ENCODE measurements at places on chromosomes 4 and X. TPM values are rescaled to one million over a fixed set of nuclear protein-coding genes. Genes with fewer than 3 reads are reported as not detected.

DNA sequence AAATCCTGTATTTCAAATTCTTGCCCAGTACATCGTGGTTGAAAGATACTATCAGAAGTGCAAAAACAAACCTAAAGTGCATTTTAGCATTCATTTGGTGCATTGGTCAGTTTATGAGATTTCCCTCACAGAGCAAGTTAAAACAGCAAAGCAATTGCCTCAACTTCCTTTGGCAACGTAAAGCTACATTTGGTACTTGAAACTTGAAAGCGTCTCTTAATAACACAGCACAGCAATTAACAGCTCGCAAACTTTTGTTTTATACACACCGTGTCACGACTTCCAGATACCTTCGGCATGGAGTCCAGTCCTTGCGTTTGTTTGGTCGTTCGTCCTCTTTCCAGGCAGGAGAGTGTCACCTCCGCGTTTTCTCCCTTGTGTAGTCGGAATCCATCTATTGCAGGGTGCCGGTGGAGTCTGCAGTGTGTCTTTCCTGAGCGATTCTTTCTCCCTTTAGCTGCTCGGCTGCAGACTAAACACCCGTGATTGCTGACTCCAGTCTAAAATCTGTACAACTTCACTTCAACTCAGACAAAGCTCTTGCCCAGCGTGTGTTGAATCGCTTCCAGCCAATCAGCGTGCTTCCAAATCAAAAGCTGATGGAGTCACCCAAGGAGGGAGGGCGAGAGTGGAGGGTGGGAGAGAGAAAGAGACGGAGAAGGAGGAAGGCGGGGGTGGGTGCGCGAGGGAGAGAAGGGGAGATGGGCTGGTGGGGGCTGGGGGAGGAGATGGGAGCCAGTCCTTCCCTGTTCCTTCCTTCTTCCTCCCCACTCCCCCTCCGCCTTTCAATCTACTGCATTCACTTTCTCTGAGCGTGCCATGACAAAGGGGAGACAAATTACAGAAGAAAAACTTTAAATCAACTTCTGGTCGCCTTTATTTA, at the start of gene PCDH18:
Gene PCDH18 (minus strand): TSS at position 509 of the 883 bp plus-strand sequence. CDS start 406 bp downstream, at position 103.
- DNase-seq, result peak; percentile 55

GRCh38 chrX:37912777-37913176, 65.4 kb upstream of the DYNLT3 start:
- no peak for DNase-seq

DNA sequence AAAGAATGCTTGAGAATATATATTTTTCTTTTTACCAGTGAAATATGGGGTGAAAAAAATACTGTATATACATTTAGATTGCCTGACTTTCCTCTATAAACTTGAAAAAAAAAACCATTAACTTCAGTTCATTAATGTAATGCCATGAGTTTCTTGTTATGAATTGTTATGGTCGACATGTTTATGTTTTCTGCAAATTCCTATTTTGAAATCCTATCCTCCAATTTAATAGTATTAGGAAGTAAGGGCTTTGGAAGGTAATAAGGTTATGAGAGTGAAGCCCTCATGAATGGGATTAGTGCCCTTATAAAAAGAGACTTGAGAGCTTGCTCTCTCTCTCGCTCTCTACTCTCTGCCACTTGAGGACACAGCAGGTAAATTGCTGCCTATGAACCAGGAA, 211.4 kb downstream of the LDB2 start:
- no peak for DNase-seq

TREX2 gene
- 5.5 TPM for total RNA-seq

DNA sequence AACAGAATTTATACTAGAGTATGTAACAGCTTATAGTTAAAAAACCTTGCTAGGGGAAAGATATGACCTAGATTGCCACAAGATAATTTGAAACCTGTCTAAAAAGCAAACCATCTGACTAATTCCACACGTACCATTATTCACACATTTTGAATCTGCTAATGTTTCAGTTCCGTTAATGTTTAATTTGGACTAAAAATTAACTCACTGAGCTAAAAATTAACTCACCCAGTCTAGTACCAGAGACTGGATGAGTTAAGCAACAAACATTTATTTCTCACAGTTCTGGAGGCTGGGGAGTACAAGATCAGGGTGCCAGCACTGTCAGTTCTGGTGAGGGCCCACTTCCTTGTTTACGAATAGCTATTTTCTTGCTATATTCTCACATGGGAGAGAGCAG, 231.5 kb upstream of the DIAPH2 start:
- no peak for DNase-seq

GRCh38 chr4:53484911-53485657, 106.2 kb downstream of the LNX1 start:
- no peak for DNase-seq

GRCh38 chr4:150079081-150079581, 886 bp downstream of the DCLK2 start:
- DNase-seq, result no peak

- peak; percentile 89 for DNase-seq
Measured at GRCh38 chrX:16160729-16161128, 6.6 kb upstream of the MAGEB17 start.

UGT2B7 gene
- 0.26 TPM for total RNA-seq

DNA sequence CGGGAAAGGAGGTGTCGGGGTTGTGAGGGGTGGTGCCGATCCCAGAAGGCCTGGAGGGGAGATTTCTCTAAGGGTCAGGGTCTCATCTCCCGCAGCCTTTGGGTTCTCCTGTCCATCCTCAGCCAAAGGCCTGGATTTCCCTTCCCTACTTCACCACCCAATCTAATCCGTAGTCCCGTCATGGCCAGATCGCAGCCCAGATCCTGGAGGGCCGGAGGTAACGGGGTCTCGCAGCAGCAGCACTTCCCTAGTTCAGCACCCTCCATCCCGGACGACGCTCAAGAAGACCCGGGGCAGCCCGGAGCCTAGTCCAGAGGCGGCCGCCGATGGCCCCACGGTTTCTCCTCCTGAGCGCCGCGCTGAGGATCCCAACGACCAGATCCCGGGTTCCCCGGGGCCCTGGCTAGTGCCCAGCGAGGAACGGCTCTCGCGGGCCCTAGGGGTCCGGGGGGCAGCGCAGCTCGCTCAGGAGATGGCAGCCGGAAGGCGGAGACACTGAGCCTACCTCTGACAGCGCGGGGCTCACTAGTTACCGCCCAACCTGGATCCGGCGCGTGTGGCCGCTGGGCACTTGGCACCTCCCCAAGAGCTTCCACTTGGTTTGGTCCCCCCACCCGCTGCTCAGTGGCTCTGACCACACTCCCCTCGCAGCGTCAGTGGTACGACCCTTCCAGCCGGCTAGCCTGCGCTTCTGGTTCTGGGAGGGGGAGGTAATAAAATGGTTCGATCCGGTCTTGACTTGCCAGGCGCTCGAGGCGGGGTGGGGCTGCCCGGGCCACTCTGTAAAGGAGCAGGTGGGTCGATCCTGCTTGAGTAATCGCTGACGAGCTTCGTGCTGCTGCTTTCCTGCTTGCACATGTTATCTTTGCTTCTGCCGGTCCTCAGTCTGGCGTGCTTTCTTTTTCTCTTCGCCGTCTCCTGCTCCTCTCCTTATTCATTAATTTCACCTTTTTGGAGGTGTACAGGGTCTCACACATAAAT, 3.6 kb downstream of the MAGIX start:
- DNase-seq, result peak; percentile 83

GRCh38 chr4:151641983-151642382, 118.8 kb downstream of the GATB start:
- DNase-seq, result no peak

- peak; percentile 41 for DNase-seq
Measured at GRCh38 chr4:130336585-130337217, 1240.7 kb downstream of the C4orf33 start.

PPP4R3C gene
- not detected for total RNA-seq

DNA sequence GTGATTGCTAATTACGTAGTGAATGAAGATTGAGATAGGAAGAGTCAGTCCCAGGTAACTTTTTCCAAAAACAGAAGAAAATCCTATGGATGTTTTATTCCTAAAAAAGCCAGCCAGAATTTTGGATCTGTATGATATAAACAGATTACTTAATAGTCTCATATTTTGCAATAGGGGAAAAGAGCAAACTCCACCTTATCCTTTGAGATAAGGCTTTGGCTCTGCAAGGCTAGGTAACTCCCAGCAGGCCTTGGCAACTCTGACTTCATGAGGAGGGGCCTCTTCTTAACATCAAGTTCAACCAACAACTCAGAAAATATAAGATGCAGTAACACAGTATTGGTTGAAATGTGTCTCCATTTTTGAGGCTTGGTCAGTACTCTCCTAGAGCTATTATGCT, 98.7 kb upstream of the SLC4A4 start:
- no peak for DNase-seq

DNA sequence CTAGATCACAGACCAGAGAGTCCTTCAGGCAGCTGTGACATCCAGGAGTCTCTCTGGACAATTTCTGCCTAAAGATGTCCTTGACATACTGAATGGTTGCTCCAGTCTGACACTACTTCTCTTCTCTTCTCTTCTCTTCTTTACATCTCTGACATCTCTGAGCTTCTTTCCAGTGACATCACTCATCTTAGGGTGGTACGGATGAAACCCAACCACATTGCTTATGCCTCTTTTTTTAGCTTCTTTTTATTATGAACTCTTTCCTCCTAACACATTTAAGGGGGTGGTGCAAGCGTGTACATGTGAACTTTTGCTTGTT, 39.4 kb upstream of the IRF2 start:
- DNase-seq, result no peak

ADH1C gene
- not detected for total RNA-seq

DMRTC1 gene
- total RNA-seq, result not detected

PABPC5 gene
- not detected for total RNA-seq

GRCh38 chrX:106955004-106955772, 35.0 kb downstream of the CLDN2 start:
- peak; percentile 12 for DNase-seq

MAGEA6 gene
- total RNA-seq, result not detected

DNA sequence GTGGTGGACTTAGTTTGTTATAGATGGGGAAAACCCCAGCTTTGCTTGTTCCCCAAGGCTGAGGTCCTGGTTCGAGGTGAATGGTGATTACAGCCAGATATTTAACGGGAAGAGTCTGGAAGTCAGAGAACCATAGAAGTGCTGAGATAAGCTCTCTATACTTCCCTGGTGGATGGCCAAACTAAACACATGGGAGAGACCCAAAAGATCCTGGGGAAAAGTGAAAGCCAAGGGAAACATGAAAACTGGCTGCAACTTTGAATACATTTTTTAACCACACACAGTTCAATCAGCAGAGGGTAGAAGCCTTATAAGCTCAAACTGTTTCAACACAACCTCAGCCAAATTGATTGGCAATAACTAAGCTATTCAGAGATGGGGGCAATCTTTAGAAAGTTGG, 29.3 kb upstream of the SRPX start:
- no peak for DNase-seq

WDR17 gene
- total RNA-seq, result 0.13 TPM

DNA sequence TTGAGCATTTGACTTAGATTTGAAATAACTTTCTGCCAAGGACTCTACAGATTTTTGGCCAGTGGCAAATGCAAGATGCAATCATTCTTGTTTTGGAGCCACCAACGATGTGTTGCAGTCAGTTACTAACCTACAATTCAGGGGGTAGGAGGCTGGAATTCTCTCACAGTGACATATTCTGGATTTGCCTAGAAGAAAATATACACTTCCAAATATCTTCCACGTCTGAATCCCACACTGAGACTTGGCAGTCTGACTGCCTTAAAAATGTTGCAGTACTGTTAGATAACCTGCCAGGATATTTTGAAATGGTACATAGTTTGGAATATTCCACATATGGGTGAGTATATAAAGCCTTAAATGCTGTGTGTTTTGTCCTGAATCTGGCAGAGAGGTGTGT, 27.6 kb upstream of the AGTR2 start:
- DNase-seq, result no peak

DNA sequence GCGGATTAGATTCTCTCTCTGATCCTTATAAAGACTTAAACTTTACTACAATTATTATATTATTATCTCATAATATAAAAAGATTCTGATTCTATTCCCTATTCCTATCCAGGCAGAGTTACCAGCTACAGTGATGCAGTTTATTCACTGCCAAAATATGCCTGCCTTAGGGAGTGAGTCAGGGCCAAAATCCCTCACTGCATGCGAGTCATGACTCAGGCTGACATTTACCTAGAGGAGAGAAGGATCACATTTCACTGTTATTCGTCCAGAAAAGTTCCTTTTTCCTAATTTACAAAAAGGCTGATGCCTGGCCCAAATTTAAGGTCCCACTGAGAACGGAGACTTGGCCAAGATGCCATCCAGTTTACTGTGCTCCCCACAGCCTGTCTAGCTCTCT, 168.5 kb upstream of the LDB2 start:
- peak; percentile 85 for DNase-seq

DNA sequence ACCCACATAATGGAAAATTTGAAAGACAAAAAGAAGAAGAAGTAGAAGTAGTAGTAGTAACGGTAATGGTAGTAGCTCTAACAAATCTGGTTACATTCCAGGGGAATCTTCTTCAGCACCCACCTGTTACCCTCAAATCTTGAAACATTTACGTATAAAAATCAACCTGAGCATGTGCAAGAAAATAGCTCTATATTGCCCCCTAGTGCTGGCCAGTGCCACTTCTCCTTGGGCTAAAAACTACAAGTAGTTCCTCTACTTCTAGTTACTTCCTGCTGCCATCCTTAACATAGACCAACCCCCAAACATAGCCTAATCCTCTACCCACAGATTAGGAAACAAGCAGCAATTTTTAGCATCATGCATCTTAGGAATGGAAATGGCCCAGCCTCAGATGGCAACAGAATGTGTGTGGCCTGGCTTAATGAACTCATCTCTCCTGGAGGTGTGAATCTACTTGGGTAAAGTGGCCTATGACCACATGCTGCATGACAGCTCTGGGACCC, 3.1 kb downstream of the PDGFC start:
- DNase-seq, result peak; percentile 79

GRCh38 chr4:149441338-149441737, 374.3 kb downstream of the IQCM start:
- DNase-seq, result peak; percentile 61

GRCh38 chr4:4496592-4497372, 45.1 kb downstream of the STX18 start:
- DNase-seq, result no peak

DNA sequence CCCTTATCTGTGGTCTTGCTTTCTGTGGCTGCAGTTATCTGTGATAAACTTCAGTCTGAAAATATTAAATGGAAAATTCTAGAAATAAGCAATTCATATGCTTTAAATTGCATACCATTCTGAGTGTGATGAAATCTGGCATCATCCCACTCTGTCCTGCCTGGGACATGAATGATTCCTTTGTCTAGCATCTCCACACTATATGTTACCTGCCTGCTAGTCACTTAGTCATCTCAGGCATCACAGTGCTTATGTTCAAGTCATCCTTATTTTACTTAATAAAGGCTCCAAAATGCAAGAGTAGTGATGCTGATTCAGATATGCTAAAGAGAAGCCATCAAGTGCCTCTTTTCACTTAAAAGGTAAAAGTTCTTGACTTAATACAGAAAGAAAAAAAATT, 14.3 kb upstream of the RAB9B start:
- peak; percentile 4 for DNase-seq

GRCh38 chr4:185470501-185471195, 885 bp downstream of the CCDC110 start:
- DNase-seq, result peak; percentile 18

DNA sequence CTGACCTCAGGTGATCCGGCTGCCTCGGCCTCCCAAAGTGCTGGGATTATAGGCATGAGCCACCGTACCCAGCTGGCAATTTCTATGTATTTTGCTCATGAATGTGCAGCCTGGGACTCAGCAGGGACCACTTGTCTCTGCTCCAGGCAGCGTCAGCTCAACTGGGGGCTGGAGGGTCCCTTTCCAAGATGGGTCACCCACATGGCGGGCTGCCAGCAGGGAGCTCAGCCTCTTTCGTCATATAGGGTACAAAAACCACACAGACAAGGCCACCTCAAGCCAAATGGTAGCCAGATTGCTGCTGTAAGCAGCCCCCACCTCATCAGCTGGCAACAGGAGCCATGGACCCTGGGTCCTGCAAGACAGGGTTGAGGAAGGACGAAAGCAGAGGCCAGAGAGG, 2.4 kb upstream of the CLDN24 start:
- no peak for DNase-seq
